ENCODE measurements at places on chromosomes 4 and X. TPM values are rescaled to one million over a fixed set of nuclear protein-coding genes. Genes with fewer than 3 reads are reported as not detected.

GRCh38 chrX:8849945-8850344 is 48.8 kb upstream of the FAM9A start:
- no peak overlapping the region for H3K27ac ChIP-seq
- DNase-seq, result no peak
- H3K4me1 ChIP-seq, result peaks cover 9% of the 10 kb centered on the region

DNA sequence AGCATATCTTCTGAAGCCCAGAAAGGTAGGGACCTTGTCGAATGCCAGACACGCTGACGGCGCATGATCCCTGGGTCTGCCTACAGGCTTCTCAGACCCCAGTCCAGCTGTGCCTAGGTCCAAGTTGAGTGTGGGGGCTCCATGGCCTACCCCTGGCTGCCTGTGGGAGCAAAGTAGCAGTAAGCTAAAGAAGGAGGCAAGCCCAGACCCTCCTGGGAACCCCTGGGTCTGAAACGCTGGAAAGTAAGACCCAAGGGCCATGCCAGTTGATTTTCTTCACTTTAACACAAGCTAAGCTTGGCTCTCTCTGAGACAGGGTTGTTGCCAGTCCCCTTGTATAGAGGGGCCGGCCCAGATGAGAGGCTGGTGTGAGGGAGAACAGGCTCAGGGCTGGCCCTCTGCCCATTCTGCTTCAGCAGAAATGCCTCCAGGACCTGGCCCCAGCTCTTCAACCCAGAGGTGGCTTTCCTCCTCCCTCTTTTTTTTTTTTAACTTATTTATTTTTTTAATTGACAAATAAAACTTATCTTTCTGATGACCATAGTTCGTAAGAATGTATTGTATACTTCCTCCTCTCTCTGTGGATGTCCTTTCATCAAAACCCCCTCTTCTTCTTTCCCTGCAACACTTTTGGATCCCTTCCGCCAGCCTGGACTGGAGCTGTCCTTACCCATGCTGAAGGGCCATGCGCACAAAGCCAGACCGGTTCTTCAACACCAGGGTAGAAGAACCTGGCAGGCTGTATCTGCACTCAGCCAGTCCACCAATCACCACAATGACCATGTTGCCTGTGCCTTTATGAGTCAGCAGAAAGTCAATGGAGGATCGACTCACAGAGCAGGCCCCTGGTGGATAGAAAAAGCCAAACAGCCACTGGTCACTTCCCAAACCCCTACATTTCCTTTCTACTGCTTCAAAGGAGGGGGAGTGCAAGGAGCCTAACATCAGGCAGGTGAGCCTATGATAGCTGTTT is 7.1 kb downstream of the AWAT2 start:
- H3K4me1 ChIP-seq, result no peaks in the 10 kb centered on the region
- no peak for DNase-seq
- peaks cover 8% of the 10 kb centered on the region for H3K27me3 ChIP-seq
- H3K36me3 ChIP-seq, result no peaks in the 10 kb centered on the region

Gene NKX1-1
- not detected for total RNA-seq

- no peaks in the 10 kb centered on the region for H3K4me1 ChIP-seq
- no peak overlapping the region for H3K27ac ChIP-seq
These were observed 95.7 kb downstream of the RTL9 start for GRCh38 chrX:110454336-110454735.

- peak overlapping the region; percentile 69 for H3K27ac ChIP-seq
- H3K4me1 ChIP-seq, result peaks cover 22% of the 10 kb centered on the region
- no peak overlapping the region for H3K4me3 ChIP-seq
- DNase-seq, result peak; percentile 60
- H3K27me3 ChIP-seq, result no peaks in the 10 kb centered on the region
- peaks cover 7% of the 10 kb centered on the region for H3K36me3 ChIP-seq
These were observed 89.7 kb downstream of the TMEM131L start for GRCh38 chr4:153555730-153556434.

Gene TMPRSS11F
- 0.86 TPM for total RNA-seq

- no peak for DNase-seq
- no peaks in the 10 kb centered on the region for H3K27me3 ChIP-seq
- no peak overlapping the region for H3K4me3 ChIP-seq
- H3K4me1 ChIP-seq, result no peaks in the 10 kb centered on the region
- H3K36me3 ChIP-seq, result no peaks in the 10 kb centered on the region
These were observed 49.8 kb downstream of the SMPX start for GRCh38 chrX:21708116-21708515.

Gene TLL1
- total RNA-seq, result 1.5 TPM

- H3K27ac ChIP-seq, result no peak overlapping the region
- H3K36me3 ChIP-seq, result no peaks in the 10 kb centered on the region
- H3K4me3 ChIP-seq, result no peak overlapping the region
- no peak for DNase-seq
- no peaks in the 10 kb centered on the region for H3K27me3 ChIP-seq
These were observed 9.5 kb downstream of the WDR44 start for GRCh38 chrX:118355225-118355920.

Gene LRP2BP
- total RNA-seq, result 1.6 TPM

DNA sequence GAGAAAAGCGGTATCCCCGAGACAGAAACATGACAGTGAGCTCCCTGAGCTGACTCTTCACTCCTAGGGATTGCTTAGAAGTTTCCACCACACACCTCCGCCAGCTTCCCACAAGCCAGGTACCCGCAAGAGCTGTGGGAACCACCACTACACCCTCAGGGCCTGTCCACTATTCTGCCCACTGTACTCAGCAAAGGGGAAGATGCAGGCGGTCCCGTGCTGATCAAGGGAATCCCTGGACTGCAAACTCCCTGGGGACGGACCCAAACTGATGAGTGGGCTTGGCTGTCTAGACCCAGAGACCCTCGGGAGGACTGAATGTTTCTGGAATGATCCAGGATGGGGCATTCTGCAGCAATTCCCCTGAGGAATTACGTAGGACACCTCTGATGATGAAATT is 30.2 kb downstream of the REELD1 start:
- H3K27ac ChIP-seq, result no peak overlapping the region
- H3K27me3 ChIP-seq, result peaks cover 14% of the 10 kb centered on the region
- H3K4me3 ChIP-seq, result no peak overlapping the region
- H3K4me1 ChIP-seq, result peaks cover 9% of the 10 kb centered on the region

- peaks cover 43% of the 10 kb centered on the region for H3K4me1 ChIP-seq
- DNase-seq, result peak; percentile 84
- no peaks in the 10 kb centered on the region for H3K27me3 ChIP-seq
- peak overlapping the region; percentile 85 for H3K4me3 ChIP-seq
- H3K36me3 ChIP-seq, result no peaks in the 10 kb centered on the region
These were observed 2.1 kb upstream of the APBB2 start for GRCh38 chr4:41216294-41217019.

Gene DUX4
- total RNA-seq, result not detected

DNA sequence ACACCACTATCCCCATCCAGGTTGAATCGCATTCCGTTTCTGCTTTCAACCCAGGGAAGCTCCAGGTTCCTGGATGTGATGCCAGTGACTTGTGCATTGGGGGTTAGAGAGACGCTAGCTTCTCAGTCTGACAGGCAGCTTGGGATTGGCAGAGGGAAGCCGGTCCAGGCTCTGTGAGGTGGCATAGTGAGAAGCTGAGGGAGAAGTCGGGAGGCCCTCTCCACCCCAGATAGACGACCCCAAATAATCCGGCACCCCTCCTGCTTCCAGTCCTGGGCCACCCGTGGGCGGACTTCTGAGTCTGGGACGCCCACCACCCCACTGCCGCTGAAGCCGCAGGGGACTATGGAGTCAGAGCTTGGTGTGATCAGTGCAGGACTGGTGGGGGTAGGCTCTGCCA is 7.4 kb downstream of the MAGEA4 start:
- H3K4me1 ChIP-seq, result no peaks in the 10 kb centered on the region
- H3K27ac ChIP-seq, result no peak overlapping the region
- H3K27me3 ChIP-seq, result no peaks in the 10 kb centered on the region
- no peak overlapping the region for H3K4me3 ChIP-seq

Gene MGAT4D
- total RNA-seq, result not detected

GRCh38 chr4:183098019-183098722 is 886 bp upstream of the WWC2 start:
- peak overlapping the region; percentile 75 for H3K4me3 ChIP-seq
- H3K27me3 ChIP-seq, result no peaks in the 10 kb centered on the region
- peaks cover 46% of the 10 kb centered on the region for H3K4me1 ChIP-seq
- H3K36me3 ChIP-seq, result no peaks in the 10 kb centered on the region

Gene FAM47E
- total RNA-seq, result 1.2 TPM

- H3K4me3 ChIP-seq, result no peak overlapping the region
- peaks cover 35% of the 10 kb centered on the region for H3K4me1 ChIP-seq
- DNase-seq, result no peak
- no peaks in the 10 kb centered on the region for H3K36me3 ChIP-seq
- peak overlapping the region; percentile 22 for H3K27ac ChIP-seq
- no peaks in the 10 kb centered on the region for H3K27me3 ChIP-seq
These were observed 173.7 kb upstream of the LEF1 start for GRCh38 chr4:108342325-108342970.

Gene CRMP1
- total RNA-seq, result 16.5 TPM

DNA sequence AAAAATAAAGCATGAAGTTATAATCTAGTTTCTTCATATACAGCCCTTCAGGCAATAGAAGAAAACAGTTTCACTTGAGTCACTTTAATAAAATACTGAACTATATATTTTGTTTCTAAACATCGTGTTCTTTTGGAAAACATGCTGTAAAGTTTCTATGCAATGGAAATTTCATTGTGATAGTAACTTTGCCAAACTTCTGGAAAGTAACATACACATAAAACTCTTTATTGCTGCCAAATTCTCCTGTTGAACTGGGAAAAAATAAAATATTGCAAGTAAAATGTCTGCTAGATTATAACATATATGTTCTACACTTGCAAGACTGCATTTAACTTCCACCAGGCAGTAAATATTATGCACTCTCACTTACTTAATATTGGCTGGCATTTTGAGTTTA is 635.4 kb downstream of the SPRY1 start:
- no peak overlapping the region for H3K4me3 ChIP-seq
- H3K4me1 ChIP-seq, result peaks cover 42% of the 10 kb centered on the region
- no peak for DNase-seq
- H3K36me3 ChIP-seq, result peaks cover 3% of the 10 kb centered on the region

GRCh38 chr4:133498149-133498548 is 349.1 kb downstream of the PCDH10 start:
- no peaks in the 10 kb centered on the region for H3K4me1 ChIP-seq
- no peaks in the 10 kb centered on the region for H3K27me3 ChIP-seq
- no peak overlapping the region for H3K4me3 ChIP-seq

DNA sequence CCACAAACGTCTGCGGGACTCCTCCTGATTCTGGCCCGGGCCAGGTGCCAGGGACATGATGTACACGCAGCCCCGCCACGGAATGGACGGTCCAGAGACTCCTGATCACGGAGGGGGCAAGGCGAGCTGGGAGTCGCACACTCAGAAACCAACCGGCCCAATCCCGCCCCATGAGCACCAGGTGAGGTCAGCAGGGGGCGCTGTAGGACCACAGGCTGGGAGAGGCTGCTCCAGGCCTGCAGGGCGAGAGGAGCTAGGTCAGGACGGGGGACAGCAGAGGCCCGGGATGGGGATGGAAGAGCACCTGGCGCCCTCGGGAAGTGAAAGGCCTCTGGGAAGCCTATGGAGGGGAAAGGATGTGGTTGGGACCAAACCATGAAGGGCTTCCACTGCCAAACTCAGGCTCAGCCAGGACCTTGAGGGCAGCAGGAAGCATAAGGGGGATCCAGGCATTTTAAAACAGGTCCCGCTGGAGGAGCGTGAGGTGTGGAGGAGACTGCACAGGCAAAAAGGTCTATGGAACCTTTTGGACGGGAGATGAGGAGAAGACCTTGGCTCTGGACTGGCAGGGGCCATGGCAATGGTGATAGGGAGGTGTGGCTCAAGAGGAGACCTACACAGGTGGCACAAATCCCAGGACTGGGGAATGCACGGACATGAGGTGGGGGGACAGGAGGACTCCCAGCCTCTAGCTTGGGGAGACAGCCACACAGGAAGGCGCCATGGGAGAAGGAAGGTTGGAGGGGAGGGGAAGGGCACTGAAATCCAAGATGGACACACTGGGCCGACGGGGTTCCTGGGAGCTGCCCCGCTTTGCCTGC is 79.2 kb downstream of the MTMR1 start:
- no peak overlapping the region for H3K4me3 ChIP-seq
- peak; percentile 82 for DNase-seq
- H3K27ac ChIP-seq, result no peak overlapping the region
- peaks cover 10% of the 10 kb centered on the region for H3K36me3 ChIP-seq
- no peaks in the 10 kb centered on the region for H3K27me3 ChIP-seq
- no peaks in the 10 kb centered on the region for H3K4me1 ChIP-seq

- H3K36me3 ChIP-seq, result no peaks in the 10 kb centered on the region
- H3K4me1 ChIP-seq, result peaks cover 71% of the 10 kb centered on the region
- no peak for DNase-seq
These were observed 3.9 kb downstream of the PCDH10 start for GRCh38 chr4:133152831-133153481.

GRCh38 chr4:174563399-174563798 is 41.1 kb upstream of the HPGD start:
- H3K4me1 ChIP-seq, result peaks cover 15% of the 10 kb centered on the region
- no peak overlapping the region for H3K27ac ChIP-seq
- DNase-seq, result no peak
- H3K4me3 ChIP-seq, result no peak overlapping the region
- no peaks in the 10 kb centered on the region for H3K36me3 ChIP-seq
- no peaks in the 10 kb centered on the region for H3K27me3 ChIP-seq

DNA sequence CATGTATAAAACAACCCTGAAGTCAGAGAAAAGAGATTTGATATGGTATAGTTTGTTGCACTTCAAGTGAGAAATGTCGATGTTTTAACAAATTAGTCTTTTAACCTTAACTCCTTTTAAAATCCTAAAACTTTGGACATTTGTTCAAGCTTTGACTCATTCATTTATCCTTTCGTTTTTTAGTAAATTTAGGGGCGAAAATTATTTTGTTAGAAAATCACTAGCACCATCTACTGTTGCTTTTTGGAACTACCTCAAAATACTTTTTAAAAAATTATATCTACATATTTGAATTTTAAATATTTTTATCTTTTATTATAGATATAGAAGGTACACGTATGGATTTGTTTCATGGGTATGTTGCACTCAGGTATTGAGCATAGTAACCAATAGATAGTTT is 165.1 kb upstream of the POF1B start:
- peaks cover 7% of the 10 kb centered on the region for H3K4me1 ChIP-seq
- H3K27me3 ChIP-seq, result no peaks in the 10 kb centered on the region
- no peak overlapping the region for H3K27ac ChIP-seq

DNA sequence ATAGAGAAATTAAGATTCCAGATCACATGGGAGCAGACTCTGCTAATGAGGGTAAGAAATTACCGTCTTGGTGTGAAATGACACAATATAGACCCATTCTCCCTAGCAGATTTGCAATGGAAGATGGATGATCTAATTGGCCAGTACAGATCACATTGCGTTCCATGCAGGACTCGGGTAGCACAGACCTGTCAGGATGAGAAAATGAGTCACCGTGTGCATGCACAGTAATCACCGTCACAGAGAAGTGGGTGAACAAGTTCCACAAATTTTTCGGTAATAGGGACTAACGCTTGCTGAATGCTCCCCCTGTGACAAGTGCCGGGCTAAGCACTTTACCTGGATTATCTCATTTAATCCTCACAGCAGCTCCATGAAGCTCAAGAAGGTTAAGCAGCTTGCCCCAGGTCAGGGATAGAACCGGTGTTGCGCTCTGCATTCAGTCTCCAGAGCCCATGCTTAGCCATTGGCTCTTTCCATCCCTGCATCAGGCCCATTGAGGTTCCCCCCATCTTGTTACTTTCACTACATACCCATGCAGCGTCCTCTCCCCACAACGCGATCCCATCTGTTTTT is 375.6 kb downstream of the FBXW7 start:
- H3K4me3 ChIP-seq, result no peak overlapping the region
- H3K27ac ChIP-seq, result no peak overlapping the region
- H3K36me3 ChIP-seq, result no peaks in the 10 kb centered on the region
- no peak for DNase-seq
- peaks cover 8% of the 10 kb centered on the region for H3K4me1 ChIP-seq

Gene IL2
- total RNA-seq, result not detected

Data from mesothelial cell of epicardium (in vitro differentiated cells).